ENCODE measurements at places on chromosomes 3 and 15.

- no peak for DNase-seq
These were observed 108.6 kb downstream of the AKAP13 start for GRCh38 chr15:85488997-85489396.

DNA sequence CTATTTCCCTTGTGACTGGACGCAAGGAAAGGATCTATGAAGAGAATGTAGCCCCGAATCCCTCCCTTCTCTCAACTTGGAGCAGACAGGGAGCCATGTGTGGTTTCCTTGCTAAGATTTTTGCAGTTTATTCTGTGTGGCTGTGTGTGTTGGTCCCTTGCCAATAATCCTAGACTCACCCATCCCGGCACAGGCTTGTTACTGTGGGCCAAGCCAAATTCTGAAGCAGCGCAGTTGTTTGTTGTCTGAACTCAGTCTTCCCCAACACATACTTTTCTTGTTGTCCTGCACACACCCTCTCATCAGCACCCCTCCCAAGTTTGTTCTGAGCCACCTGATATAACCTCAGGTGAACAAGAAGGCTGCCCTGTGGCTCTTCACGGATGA lies 193.3 kb upstream of the CTDSPL start:
- no peak for DNase-seq

- no peak for DNase-seq
These were observed 57.7 kb upstream of the CTSH start for GRCh38 chr15:79002581-79002980.

DNA sequence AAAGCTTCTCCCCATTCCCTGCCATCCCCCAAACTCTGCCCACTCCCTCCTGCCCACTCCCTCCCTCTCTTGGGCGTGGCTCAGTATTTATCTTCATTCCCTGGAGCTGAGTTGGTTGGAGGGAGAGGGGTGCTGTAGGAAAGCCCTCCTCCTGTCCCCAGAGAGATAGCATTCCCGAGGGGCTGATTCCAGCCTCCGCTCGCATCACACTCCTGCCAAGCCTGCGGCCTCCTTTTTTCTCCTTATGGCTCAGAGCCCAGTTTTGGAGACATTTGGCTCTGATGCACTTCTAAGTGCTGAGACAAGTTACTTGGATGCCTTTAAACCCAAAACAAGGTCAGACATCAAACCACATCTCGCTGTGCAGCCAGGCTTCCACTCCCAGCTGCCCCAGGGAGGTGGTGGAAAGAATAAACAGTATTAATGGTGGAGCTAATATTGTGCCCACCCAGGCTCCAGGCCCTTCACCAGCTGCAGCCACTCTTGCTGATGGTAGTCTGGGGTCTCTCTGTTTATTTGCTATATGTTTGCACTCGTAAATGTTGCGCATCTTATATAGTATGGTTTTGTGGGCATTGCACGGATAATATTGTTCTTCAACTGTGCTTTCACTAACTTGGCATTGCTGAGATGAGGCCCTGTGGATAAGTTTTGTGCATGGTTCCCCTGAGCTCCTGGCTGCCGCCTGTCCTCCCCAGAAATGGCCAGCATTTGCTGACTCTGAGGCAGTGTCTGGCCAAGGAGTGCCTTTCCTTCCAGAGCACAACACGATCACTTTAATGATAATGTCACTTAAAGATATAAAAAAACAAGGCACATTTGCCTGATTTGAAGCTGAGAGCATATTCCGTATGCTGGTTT lies 157.2 kb downstream of the LRRC28 start:
- DNase-seq: no peak

- DNase-seq: no peak
These were observed 68.6 kb downstream of the ADAMTS9 start for GRCh38 chr3:64619216-64619615.

GRCh38 chr3:65037861-65038260 lies 350.1 kb upstream of the ADAMTS9 start:
- no peak for DNase-seq

DNA sequence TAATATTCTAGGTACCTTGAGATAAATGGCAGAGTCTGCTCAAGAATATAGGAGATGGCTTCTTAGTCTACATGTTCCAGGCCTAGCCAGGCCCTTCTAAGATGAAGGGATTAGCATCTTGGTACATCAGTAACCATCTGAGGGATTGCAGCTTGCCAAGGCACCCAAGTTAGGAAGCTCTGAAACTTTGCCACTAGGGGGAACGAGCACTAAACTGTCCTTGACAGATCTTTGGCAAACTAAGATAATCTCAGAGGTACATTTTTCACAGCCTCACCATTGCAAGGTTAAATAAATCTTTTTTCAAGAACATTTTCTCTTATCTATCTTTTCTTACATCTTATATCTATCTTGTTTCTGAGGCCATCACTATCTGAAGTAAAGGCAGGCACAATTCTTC lies 351.2 kb downstream of the RAP2B start:
- no peak for DNase-seq

GRCh38 chr15:74903676-74904075 lies 3.0 kb downstream of the FAM219B start:
- no peak for DNase-seq

DNA sequence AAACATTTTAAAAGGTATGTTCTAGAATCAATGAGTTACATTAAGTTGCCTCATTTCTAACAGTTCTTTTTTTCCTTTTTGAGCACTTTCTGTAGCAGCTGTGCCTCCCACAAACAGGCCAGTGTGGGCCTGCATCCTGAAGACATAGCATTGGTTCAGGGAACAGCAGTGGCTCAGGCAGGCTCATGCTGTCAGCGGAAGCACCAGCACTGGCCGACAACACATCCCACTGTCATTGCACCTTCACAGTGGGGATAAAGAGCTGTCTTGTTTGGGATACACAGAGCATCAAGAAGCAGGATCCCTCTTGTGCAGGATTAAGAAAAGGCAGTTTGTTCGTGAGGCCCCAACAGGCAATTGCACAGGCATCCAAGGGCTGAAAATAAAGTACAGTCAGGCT lies 123.3 kb downstream of the MOBP start:
- DNase-seq: no peak

DNA sequence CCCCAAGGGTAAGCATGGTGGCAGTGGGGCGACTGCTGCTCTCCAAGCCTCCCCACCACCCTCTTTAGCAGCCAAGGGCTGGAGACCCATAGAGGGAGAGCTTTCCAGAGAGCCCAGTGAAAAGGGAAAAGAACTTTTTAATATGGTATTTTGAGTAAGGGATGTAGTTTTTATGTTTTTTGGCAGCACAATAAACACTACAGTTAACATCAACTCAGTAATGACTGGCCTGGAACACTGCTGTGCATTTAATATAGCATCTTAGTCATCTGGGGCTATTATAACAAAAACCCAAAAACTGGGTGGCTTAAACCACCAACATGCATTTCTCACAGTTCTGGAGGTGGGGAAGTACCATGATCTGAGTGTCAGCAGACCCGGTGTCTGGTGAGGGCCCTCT lies 495.8 kb downstream of the GABRG3 start:
- DNase-seq: no peak

Data from activated CD4-positive, CD25-positive, alpha-beta regulatory T cell treated with anti-CD3 and anti-CD28 coated beads, Interleukin-2, amount 50 U/mL, for 72 hours (primary cell).